Caco-2 (cell line): ENCODE measurements at places on chromosomes 6 and 20.

DNA sequence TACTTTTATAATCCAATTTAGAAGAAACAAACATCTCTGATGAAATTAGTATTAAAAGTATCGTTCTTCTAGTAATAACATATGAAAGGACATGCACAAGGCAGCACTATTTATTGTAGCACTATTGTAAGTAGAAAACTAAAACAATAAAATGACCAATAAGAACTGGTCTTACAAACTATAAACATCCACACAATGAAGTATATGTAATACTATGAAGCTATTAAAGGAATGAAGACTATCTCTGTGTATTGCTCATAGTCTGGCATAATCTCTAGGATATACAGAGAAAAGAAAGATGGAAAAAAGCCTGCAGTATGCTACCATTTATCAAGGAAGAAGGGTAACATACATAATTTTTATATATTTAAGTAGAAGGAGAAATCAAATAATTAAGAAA, 16.7 kb downstream of the LCA5 start:
- no peak for DNase-seq
- no peaks in the 10 kb centered on the region for H3K36me3 ChIP-seq
- peaks cover 33% of the 10 kb centered on the region for H3K4me1 ChIP-seq
- H3K27ac ChIP-seq, result no peak overlapping the region
- H3K27me3 ChIP-seq, result no peaks in the 10 kb centered on the region

DNA sequence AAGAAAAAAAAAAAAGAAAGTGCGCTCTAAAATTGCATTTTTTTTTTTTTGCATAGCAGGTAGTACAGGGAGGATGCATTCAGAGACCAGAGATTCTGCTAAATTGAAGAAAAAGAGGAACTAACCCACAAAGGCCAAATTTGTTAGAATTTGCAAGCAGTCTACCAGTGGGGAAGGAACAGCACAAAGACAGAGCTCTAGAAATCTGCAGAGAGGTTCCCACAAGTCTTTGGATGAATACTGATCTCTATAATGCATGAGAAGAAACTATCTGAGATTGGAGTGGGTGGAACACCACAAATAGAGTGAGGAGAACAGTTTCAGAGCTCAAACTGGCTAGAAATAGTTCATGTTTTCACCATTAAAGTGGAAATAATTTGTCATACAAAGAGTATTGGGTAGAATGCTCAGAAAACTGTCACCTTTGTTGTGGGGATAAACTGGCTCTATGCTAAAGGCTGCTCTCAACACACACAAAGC, 79.6 kb upstream of the AHI1 start:
- H3K4me3 ChIP-seq, result no peak overlapping the region
- no peaks in the 10 kb centered on the region for H3K27me3 ChIP-seq
- no peak overlapping the region for H3K27ac ChIP-seq
- no peaks in the 10 kb centered on the region for H3K4me1 ChIP-seq

- DNase-seq, result no peak
- no peaks in the 10 kb centered on the region for H3K27me3 ChIP-seq
- H3K36me3 ChIP-seq, result peaks cover 13% of the 10 kb centered on the region
- peaks cover 24% of the 10 kb centered on the region for H3K4me1 ChIP-seq
Observed at GRCh38 chr20:47278907-47279348, 77.6 kb downstream of the ZMYND8 start.

GRCh38 chr6:5080574-5080973, 4.6 kb upstream of the PPP1R3G start:
- no peak overlapping the region for H3K27ac ChIP-seq
- no peak for DNase-seq

DNA sequence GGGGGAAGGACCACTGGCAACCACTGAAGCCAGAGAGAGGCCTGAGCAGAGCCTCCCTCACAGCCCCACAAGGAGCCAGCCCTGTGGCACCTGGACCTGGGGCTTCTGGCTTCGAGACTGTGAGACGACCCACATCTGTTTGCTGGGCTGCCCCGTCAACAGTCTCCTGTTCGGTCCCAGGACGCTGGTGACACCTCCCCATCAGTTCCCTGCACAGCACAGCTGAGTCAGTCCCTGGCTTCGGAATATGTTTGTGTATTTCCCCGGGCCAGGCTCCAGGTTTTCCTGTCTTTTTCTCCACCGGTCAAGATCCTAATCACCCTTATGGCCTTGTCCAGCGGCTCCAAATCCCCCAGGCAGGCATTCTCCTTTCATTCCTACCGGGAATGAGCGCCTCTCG, 46.4 kb upstream of the SMOC2 start:
- no peak overlapping the region for H3K4me3 ChIP-seq
- no peaks in the 10 kb centered on the region for H3K27me3 ChIP-seq
- H3K4me1 ChIP-seq, result no peaks in the 10 kb centered on the region

GRCh38 chr6:35717449-35718374, 19.1 kb upstream of the ARMC12 start:
- no peaks in the 10 kb centered on the region for H3K27me3 ChIP-seq
- H3K36me3 ChIP-seq, result no peaks in the 10 kb centered on the region
- H3K4me1 ChIP-seq, result peaks cover 8% of the 10 kb centered on the region; the same call in 1 of the 2 replicates
- DNase-seq, result no peak
- no peak overlapping the region for H3K4me3 ChIP-seq

- no peaks in the 10 kb centered on the region for H3K27me3 ChIP-seq
- no peak overlapping the region for H3K4me3 ChIP-seq
- H3K4me1 ChIP-seq, result peaks cover 6% of the 10 kb centered on the region
- no peaks in the 10 kb centered on the region for H3K36me3 ChIP-seq
- no peak for DNase-seq
- H3K27ac ChIP-seq, result no peak overlapping the region
Observed at GRCh38 chr6:12001706-12002435, 10.2 kb upstream of the HIVEP1 start.

- no peaks in the 10 kb centered on the region for H3K36me3 ChIP-seq
Observed at GRCh38 chr20:846894-847278, 13.4 kb downstream of the FAM110A start.

DNA sequence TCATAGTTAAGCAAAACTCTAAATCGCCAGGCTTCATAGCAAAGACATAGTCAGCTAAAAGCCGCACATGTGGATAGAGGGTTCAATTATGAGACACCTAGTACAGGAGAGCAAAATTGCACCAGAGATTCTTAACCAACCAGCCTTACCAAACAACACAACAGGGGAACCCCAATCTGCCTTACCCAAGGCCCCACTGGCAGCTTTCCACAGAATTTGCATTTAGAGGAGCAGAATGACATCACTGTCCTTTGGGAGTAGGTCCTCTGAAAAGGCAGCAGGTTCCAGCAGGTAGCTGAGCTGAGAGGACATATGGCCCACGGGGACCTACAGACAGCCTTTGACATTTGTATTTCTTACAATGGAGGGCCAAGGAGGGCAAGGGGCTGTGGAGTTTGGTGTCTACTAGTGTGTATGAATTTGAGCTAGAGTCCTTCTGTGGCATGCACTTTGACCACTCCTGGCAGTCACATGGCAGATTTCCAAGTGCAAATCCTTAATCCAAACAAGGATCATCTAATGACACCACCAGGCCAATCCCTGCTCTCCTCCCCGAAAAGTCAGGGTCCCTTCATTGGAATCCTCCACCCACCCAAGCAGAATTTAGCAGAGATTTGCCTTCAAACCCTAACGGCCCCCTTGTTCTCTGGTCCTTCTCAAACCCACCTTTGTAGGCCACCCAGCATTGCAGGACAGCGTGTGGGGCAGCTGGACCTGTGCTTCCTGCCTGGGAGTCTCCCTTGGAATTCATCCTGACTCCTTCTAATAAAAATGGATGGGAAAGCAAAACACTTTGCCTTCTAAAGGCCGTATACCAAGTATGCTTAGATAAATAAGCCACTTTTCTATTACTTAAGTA, 171.2 kb upstream of the SUPT3H start:
- H3K27ac ChIP-seq, result no peak overlapping the region
- H3K27me3 ChIP-seq, result no peaks in the 10 kb centered on the region
- no peak overlapping the region for H3K4me3 ChIP-seq
